D341Med (cell line): ENCODE measurements at places on chromosomes 6 and 20.

GRCh38 chr20:18372296-18372695, 84.0 kb downstream of the ZNF133 start:
- no peak for DNase-seq

DNA sequence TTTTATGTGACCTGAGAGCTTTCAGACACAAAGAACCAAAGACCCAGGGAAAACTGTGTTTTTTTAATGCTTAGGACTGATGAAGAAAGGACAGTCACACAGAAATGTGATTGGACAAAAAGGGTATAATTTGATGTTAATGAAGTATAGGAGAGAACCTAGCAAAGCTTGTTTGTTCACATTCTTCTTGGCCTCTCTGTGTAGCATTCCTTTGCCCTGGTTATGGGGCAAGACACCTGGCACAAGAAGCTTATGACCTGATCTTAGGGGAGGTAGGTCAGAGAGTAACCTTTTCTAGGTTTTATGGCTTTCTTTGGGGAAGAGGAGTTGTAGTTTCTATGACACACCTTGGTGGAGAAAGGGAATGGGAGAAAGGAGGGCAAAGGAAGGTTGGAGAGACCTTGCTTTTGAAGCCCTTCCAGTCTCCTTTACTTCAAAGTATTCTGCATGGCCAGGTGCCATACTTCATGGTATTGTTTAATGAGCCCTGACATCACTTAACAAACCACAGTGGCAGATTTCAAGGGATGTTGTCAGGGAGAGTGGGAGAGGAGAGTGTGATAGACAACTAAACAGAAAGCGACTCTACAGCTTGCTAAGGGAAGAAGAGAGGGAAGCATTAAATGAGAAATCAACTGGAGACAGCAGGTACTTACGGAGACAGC, 701.8 kb upstream of the FLRT3 start:
- DNase-seq: no peak

GRCh38 chr6:27669624-27670301, 196.9 kb upstream of the ZNF184 start:
- DNase-seq: peak; percentile 36

DNA sequence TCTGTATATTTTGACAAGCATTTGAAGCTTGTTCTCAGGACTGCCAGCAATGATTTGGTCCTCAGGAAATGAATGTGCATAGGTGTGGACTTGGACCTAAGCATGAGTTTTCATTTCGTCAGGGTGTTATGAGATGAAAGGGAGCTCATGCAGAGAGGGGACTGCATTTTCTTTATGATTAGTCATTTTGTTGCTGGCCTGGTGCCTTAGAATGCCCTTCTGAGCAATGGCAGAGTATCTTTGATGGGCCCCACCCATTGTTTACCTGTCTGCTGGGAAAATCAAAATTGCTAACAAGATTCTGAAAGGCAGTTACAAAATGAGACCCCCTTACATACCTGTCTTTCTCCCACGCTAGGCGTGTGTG, 51.5 kb upstream of the MTHFD1L start:
- DNase-seq: no peak

DNA sequence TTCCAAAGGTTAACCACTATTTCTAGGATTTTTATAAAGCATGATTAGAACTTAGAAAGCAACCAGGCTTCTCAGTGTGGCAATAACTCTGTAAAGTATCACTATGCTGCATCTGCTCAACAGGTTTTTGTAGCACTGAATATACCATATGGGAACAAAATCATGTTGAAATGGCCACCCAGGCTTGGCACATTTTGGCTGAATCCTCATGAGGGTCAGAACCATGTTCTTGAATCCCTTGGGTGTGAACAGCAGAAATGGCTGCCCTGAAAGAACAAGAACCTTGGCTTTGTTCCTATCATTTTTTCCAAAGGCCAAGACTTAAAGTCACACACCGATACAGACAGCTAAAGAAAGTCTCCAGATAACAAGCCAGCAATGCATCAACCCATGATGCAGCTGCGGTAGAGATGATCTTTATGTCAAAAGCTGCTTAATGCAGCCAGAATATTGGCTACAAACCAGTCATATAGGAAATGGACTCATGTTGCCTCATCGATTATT, 283.0 kb upstream of the NOX3 start:
- no peak for DNase-seq

GRCh38 chr20:49785149-49785851, 27.3 kb upstream of the SLC9A8 start:
- DNase-seq: no peak
